ENCODE measurements at places on chromosomes 5 and 9.

DNA sequence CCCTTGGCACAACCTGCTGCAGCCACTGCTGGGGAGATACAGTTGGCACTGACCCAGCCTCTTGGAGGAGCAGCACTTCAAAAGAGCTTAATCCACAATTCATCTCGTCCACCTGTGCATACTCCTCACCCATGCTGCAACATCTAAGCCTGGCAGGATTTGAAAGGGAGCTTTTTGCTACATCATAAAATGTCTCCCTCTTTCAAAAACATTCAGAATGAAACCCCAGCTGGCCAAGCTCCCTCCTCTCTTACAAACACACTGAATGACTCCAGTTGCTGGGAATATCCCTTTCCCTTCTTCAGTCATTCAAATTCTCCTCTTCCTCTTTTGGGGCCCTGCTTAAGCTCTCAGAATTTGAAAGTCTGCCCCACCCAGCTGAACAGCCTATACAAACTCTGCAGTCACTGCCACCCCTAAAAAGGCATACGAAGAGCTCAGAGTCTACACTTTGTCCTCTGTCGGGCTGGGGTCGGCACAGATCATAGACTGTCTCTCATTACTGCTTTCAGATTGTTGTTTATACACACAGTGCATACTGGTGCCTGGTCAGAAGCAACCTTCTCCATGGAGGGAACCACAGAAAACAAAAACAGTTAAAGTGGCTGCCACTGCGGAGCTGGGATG is 8.8 kb upstream of the C5orf15 start:
- no peak for DNase-seq

DNA sequence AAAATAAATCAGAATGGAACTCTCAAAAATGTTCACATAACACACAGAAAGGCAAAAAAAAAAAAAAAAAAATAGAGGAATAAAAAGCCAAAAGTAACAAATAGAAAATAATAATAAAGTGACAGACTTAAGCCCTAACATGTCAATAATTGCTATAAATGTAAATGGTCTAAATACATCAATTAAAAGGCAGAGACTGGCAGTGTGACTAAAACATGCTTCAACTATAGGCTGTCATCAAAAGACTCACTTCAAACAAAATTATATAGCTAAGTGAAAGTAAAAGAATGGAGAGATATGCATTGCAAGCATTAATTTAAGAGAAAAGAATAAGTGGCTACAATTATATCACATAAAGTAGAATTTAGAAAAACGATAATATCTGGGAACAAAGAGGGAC is 114.2 kb downstream of the PHF2 start:
- no peak for DNase-seq

DNA sequence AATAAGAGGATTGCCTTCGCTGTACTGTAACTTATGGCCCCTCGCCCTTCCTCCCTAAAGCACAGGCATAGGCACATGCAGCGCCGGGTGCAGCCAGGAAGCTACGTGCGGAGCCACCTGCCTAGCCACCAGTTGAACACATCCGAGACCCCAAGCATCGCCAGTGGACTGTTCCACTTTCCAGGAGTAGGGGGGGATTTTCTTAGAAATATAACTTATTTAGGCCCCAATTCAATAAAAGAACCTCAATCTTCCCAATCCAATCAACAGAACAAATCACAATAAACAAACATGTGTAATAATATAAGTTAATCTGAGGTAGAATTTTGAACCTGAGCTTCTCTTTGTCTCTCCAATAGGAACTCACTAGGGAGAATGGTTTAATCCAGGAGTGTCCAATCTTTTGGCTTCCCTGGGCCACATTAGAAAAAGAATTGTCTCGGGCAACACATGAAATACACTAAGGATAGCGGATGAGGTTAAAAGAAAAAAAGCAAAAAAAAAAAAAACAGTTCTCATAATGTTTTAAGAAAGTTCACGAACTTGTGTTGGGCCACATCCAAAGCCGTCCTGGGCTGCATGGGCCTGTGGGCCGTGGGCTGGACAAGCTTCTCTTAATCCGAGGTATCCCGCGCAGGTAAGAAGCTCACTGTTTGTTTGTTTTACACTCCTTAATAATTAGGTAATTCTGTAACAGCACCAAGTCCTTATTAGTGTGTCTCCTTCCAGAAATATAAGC is 22.0 kb upstream of the NIPBL start:
- no peak for DNase-seq

DNA sequence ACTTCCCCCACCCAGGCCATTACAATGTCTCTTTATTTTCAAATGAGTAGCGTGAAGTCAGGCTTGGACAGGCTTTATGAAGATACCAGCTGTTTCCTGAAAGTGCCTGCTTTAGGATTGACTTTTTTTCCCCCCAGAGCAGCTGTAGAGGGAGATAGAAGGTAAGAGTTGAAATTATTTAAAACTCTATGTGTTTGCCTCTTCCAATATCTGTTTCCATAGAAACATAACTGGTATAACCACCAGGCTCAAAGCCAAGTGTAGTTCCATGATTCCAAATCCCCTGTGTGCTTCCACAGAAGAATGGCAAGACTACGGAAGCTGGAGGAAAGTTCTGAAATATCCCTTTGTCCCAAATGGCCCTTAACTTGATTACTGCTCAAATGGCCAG is 87.4 kb upstream of the TBC1D2 start:
- DNase-seq, result no peak

GRCh38 chr5:14097998-14098471 is 45.1 kb upstream of the TRIO start:
- DNase-seq, result no peak

DNA sequence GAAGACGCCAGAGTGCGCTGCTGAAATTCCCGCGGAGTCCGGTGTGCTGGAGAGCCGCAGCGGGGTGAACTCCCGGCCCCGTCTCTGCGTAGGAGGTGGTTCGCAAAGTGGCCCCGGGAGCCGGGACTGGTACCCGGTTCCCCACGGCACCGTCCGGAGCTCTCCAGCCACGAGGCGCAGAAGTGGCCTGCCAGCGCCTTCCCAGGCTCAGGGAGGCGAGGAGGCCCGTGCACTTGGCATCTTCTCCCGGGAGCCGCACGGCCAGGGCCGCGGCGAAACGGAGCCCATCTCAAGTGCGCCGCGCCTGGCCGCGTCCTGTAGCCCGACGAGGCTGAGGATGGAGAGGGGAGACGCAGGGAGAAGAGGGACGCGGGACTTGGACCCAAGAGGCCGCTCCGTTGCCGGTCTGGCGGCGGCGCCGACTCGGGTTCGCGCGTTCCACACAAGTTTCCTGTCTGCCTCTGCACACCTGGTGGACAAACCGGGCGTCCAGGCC is 1.1 kb upstream of the IRX1 start:
- DNase-seq, result no peak

- no peak for DNase-seq
Measured at GRCh38 chr5:175880797-175881312, 9.5 kb downstream of the CPLX2 start.

- DNase-seq, result peak; percentile 36
Measured at GRCh38 chr5:82165740-82166530, 112.2 kb downstream of the RPS23 start.

GRCh38 chr5:1161833-1162229 is 39.6 kb upstream of the SLC6A19 start:
- no peak for DNase-seq

GRCh38 chr9:12266758-12267157 is 426.4 kb upstream of the TYRP1 start:
- no peak for DNase-seq

- no peak for DNase-seq
Measured at GRCh38 chr5:82942083-82942881, 134.9 kb downstream of the TMEM167A start.

GRCh38 chr5:131355971-131356528 is 92.2 kb downstream of the CDC42SE2 start:
- no peak for DNase-seq

- DNase-seq, result no peak
Measured at GRCh38 chr5:2669913-2670312, 81.6 kb downstream of the IRX2 start.

DNA sequence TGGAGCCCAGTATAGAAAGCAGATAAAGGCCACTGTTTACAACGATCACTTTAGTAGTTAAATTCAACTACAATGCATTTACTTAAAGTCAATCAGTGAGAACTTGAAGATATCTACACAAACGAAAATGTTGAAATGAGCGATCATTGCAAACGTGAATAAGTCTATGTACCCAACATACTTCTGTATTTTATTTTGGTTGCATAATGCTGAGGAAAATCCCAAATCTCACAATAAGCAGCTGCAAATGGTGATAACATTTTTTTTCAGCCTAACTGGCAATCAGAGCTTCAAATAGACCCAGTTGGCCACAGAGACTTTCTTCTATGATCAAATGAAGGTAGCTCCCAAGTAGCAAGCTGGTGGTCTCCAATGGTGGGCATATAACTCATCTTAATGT is 32.1 kb downstream of the PDGFRB start:
- DNase-seq, result no peak

- no peak for DNase-seq
Measured at GRCh38 chr5:9954869-9955268, 294.8 kb downstream of the ATPSCKMT start.

DNA sequence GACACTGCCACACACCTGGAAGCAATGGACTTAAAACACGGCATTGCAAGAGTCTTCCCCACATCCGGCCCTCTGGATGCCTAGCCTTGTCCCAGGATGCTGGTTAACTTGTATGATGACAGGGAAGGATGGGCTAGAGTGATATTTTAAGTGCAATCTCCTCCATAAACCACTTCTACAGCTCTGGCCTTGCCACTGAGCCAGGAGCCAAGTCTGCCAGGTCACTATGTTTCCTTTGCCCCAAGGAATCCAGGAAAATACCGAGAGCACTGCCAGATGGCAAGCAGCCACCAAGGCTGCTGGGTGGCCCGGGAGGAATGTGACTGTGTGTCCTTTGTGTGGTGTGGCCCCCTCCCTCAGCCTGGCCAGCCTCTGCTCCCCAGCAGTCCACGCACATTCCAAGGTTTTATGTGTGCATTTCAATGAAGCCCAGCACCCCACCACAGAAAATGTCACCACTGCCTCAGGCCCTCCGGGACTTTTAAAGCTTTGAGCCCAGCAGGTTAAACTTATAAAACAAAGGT is 106.0 kb downstream of the FRMD3 start:
- DNase-seq, result no peak

DNA sequence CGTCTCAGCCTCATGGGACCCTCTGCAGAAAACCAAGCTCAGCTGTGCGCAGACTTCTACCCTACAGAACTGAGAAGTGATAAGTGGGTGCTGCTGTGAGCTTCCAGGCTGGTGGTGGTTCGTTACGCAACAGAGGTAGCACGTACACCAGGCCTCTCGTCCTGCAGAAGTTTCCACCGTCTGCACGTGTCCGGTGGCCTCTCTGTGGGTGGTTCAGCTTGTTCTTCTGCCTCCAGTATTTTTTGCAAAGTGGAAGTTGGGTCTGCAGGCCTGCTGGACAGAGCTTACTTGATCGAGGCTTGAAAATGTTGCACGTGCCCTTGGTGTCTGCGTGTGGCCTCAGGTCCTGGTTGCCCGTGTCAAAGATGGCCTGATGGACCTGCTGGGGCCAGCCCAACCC is 27.5 kb downstream of the KCNT1 start:
- no peak for DNase-seq

GRCh38 chr9:128215491-128216409 is 12.6 kb downstream of the DNM1 start:
- no peak for DNase-seq

- DNase-seq, result no peak
Measured at GRCh38 chr5:67265951-67266350, 69.4 kb upstream of the CD180 start.

DNA sequence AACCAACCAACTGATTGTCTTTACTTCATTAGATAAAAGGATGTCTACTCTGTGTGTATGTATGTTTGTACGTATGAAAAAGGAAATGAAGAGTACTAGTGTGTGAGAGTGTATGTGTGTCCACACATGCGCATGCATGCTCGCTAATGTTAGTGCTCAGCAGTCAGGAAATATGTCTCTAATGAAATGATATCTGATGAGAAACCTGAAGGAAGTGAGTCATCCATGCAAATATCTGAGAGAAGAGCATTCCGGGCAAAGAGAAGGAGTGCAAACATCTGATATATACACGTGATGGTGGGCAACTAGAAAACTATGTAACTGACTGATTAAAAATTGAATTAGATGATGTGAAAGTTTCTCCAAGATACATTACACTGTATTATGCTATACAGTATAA is 29.6 kb upstream of the UGCG start:
- DNase-seq, result no peak

DNA sequence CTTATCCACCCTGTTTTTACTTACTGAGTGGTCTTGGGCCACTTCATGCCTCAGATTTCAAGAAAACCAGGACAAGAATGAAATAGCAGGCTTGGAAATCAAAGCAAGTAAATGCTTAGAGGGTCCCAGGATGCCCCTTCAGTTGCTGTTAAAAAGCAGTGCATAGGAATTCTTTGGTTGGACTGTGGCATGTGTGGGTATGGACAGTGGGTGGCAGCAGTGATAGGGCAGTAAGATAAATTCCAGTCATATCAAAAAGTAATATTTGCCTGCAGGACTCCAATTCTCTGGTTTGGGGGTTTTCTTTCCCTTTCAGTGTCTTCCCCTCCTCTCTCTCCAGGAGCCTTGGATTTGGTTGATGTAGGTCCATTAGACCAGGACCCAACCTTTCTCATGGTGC is 306.7 kb upstream of the CLINT1 start:
- no peak for DNase-seq

DNA sequence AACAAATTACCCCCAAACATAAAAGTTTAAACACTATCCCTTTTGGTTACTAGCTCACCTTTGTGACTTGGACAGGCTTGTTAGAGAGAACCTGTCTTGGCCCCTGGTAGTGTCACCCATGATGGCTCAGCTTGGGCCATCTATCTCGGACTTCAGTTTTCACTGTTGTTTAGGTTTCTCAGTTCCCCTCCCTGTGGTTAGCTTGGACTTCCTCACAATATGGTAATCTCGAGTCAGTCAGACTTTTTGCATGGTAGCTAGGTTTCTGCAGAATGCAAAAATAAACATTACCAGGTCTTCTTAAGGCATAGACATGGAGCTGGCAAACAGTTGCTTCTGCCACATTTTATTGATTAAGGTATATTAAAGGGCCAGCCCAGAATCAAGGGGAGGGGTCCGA is 324.3 kb upstream of the RORB start:
- no peak for DNase-seq

DNA sequence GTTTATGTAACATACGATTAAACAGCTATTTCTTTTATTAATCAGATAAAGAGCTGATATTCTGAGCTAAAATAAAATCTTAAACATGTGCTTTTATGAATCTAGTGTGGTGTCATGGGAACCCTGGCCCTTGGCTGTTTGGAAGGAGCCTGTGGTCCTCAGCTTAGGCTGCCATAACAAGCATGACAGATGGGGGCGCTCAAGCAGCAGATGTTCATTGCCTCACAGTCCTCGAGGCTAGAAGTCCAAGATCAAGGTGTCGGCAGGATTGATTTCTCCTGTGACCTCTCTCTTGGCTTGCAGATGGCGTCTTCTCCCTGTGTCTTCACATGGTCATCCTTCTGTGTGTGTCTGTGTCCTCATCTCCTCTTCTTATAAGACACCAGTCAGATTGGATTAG is 448.2 kb downstream of the GADD45G start:
- DNase-seq, result no peak

DNA sequence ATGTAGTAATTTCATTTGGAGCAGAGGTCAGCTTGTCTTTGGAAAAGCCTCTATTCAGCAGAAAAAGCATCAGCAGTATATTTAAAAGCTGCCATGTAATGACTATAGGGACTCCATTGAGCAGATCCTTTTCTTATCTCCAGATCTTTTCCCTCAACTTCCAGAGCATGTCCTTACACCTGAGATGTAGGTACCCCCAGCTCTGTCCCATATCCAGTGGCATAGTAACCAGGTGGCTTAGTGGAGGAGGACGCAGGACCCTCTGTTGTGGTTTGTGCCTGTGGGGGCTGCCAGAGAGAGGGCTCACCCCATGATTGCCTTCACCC is 61.5 kb downstream of the RCL1 start:
- no peak for DNase-seq
